ENCODE measurements at places on chromosomes 11 and 22.

DNA sequence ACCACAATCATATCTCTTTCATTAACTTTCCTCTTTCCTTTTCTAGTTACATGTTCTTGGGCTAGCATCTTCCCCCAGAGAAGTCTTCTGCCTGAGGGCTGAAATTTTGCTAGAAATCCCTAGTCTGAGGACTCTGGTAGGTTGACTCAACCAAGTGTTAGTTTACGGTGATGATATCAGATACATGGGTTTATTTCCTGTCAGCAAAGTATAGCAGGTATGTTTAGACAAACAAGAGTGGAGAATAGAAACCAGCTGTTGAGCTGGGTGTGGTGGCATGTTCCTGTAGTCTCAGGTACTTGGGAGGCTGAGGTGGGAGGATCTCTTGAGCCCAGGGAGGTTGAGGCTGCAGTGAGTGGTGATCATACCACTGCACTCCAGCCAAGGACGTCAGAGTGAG is 11.2 kb downstream of the FOLR1 start:
- DNase-seq: no peak

DNA sequence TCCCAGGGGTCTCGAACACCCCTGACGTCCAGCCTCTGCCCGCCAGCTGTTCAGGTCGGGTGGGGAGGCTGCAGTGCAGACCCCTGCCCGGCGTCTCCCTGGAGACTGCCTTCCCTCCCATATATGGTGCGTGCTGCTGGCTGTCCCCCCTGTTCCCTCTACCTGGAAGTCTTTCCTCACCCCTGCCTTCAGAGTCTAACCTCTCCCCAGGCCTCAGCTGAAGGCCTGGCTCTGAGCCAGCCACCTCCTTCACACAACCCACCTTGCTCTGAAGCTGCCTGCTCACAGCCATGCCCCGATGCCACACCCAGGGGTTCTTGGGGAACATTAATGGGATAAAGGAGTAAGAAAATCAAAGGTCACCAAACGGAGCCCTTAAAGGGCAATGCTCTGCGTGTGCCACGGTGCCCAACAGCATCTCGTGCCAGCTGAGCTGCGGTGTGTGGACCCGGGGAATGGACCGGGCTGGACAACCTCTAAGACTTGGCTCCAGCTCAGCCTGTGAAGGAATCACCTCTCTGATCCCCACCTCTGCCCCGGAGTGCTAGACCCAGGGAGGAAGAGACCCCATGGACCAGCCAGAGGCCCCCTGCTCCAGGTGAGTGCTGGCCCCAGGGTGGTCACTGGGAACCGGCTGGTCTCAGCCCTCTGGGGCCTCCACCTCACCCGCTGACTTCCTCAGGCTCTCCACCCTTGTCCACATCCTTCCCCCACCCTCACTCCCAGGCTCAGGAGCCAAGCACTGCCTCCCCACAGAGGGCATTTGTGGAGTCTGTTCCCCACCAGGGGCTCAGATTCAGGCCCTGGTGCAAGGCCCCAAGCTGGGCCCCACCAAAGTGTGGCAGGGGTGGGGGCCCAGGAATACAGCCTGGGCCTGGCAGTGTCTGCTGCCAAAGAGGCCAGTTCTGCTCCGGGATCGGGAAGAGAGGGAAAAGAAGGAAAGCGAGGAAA is at the start of gene NLRP6:
TSS of gene NLRP6 (plus strand) at position 407 of the 951 bp plus-strand sequence. CDS start at position 570, 163 bp downstream.
- no peak for DNase-seq

DNA sequence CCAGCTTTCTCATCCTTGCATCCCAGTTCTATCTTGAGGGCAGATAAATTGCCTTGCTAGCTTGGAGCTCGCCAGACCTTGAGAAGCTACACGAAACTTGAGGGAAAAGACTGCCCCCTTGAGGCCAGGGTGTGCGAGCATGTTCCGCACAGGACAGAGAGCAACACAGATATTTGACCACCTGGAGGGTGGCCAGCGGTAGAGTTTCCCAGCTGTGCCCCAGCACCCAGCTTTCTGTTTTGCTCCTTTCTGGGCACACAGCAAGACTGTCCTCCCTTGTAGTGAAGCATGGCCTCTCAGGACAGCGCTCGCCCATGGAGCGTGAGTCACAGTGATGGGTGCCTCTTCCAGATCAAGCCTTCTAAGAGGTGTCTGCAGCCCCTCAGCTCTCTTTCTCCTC is 23.5 kb downstream of the SPATA19 start:
- DNase-seq: peak; percentile 66

DNA sequence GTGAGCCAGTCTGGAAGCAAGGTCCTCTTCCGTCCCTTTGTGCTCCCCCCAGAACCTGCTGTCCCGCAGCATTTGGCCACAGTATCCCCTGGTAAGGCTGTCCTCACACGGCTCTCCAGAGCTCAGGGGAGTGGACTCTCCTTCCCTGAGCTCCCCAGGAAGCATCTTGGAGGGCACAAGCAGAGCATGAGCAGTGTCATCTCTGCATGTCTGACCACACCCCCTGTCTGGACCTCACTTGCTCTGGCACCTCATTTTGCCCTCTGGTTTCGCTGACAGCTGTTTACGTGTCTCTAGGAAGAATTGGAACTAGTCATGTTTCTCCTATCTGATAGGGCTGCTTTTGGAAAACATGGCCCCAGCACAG is 15.5 kb downstream of the DCPS start:
- no peak for DNase-seq

DNA sequence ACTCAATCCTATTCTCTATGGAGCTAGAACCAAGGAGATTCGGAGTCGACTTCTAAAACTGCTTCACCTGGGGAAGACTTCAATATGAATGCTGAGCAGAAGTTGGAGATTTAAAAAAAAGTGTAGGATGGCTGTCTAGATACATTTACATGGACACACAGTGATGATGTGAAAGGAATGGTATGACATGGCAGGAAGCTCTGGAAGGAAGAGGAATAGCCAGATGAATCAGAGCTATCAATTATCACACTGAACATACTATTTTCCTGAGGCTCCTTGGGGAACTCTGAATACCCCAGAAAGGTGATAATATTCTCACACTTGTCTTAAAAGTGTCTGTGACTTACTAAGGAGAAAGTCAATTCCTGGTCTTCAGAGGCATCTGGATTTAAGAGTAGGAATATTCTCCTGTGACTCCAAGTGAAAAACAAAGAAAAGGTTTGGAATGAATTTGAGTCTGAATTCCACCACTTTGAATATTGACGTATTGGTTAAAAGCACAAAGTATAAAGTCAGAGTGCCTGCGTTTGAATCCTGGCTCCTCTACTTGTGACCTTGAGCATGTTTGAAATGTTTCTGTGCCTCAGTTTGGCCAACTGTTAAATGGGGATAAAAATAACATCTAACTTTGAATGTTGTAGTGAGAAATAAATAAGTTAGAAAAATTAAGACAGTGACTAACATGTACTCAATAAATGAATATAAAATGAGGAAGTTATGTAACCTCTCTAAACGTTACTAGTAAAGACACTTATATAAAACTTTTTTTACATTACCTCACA is 1.3 kb downstream of the OR52D1 start:
- no peak for DNase-seq

- DNase-seq: no peak
These were observed 7.6 kb downstream of the VPS37C start for GRCh38 chr11:61153593-61154095.

DNA sequence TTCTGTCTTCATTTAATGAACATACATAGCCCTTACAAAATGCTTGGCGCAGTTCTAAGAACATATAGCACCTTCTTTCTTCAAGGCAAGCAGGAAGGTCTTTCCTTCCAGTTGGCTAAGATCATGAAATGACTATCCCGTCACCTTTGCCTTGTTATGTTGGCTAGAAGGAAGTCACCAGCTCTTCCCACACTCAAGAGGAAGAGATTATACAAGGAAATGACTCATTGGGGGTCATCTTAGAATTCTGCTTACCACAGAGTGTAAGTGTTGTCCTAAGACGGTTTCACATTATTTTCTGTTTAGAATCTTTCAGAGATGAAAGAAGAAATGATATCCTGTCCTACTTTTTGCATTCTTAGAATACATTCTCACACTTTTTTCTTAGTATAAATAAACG is 808.0 kb upstream of the LUZP2 start:
- no peak for DNase-seq

DNA sequence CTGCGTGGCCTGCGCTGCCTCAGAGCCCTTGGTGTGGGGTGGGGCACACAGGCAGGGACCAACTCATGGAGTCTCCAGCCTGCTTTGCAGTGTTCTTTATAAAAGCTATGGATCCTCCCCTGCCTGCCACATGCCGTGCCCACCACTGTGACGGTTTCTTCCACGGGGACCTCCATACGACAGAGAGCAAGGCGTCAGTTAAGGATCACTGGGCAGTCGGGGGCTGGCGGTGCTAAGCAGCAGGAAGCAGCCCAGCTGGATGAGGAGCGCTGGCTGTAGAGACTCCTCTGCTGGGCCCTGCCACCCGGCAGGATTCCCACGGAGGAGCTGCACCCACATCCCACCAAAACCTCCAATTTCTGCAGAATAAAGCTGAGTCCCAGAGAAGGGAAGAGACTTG is 23.1 kb upstream of the EFCAB6 start:
- no peak for DNase-seq

GRCh38 chr22:47175151-47176025 is 412.9 kb downstream of the TBC1D22A start:
- no peak for DNase-seq

- DNase-seq: no peak
These were observed 20.6 kb upstream of the RPS13 start for GRCh38 chr11:17098038-17098437.

DNA sequence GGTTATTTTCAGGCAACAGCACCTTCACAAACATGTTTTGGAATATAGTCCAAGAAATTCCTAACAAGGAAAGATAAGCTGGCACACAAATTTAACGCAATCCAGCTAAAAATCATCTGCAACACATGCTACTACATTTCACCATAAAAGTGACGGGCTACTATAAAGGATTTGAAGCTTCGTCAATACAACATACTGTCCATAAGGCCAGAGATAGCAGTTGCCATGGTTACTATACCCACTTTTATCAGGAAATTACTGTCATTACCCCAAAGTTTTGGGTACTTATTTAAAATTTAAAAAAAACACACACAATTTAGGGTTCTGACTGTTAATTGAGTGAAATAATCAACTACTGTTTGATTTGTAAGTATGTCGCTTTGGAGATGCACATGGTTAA is 6.9 kb downstream of the PHF21A start:
- DNase-seq: no peak

- DNase-seq: no peak
These were observed 52.8 kb downstream of the DGCR2 start for GRCh38 chr22:19069451-19069850.

GRCh38 chr11:22976146-22976545 is 115.9 kb upstream of the CCDC179 start:
- peak; percentile 53 for DNase-seq

DNA sequence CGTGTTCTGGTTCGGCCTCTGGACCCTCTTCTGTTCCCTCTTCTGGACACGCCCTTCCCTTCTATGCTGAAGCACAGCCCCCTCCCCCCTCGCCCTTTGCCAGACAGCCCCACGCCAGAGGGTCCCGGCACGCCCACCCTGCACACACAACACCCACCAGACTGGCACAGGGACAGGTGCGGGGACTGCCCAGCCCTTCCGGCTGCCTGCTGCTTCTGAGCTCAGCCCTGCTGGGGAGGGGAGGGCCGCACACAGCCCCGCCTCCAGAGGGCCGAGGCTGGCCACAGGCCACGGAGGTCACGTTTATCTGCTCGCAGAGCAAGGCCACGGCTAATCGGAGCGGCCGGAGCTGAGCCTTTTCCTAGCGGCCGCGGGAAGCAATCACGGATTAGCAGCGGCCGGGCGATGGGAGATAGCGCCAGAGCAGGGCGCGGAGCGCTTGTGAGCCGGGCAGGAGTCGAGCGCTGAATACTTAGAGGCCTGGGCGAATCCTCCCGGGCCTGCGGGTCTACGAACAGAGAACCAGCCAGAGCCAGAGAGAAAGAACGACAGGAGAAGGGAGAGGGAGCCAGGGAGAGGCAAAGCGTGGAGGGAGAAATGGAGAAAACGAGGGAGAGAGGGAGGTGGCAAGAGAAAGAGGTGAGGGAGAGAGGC is 21.5 kb downstream of the OTUB1 start:
- peak; percentile 23 for DNase-seq

DNA sequence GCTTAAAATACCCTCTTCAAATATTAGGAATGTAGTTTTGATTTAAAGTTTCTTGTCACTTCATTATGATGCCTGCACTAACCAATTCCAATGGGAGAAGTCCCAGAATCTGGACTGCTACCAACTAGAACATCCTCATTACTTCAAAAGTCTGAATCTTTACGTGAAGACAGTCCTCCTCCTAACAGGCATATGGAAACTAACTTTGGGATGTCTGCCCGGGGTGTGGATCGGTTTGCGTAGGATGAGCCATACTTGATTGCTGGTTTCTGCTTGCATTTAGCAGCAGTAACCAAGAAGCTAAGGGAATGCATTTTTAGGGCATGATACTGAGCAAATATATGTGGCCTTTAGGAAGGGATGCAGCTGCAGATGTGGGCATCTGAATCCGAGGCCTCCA is 177.1 kb downstream of the LRRC4C start:
- DNase-seq: no peak

- no peak for DNase-seq
These were observed 28.2 kb downstream of the OR6Q1 start for GRCh38 chr11:58059007-58059350.

DNA sequence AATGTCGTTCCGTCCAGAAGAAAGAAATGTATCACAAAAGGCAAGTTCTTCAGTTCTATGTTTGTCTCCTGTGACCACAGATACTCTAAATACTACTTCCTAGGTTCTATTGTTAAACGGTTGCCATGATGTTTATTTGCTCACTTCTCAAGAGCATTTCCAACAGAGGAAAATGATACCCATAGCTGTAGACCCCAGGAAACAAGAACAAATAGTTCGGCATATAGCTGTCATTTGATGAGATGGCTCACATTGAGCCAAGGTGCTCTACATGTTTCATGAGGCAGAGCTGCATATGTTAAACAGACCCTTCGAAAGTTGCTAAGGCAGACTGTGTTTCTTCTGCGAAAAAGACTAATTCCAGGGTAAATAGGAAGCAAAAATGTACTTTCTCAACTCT is 15.4 kb upstream of the ANGPTL5 start:
- no peak for DNase-seq

DNA sequence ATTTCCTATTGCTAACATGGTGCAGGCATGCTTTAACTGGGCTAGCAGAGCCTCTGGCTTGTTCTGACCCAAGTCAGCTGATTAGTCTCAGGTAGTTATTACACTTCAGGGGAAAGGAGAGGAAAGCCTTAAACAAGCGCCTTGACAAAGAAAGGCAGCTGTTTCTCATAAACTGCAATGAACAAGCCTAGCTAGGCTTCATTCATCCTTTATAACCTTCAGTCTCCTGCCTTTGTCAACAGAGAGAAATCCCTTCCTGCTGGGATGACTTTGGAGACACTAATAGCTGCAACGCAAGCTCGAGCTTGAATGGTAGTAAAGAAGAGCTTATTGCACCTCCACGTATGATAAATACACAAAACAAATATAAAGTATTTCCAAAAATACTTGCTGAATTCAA is 68.4 kb downstream of the CCDC34 start:
- no peak for DNase-seq

DNA sequence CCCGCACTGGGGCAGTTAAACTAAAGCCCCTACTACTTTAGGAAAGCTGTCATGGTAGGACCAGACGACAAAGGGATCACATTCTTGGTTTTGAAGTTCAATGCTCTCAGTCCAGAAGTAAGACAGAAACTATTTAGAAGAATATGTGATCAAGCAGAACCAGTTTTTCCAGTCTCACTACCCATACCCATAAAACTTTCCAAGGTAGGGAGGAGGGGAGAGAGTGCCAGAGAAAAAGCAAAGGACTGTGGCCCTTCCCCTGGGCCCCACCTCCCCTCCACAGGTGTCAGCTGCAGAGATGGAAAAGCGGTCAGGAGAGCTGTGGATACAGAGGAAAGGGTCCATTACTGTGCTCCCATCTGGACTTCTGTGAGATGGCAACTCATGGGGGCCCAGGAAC is 587.1 kb downstream of the SOX6 start:
- no peak for DNase-seq
